Epithelial cell of esophagus (primary cell): ENCODE measurements at places on chromosomes 3 and 15.

DNA sequence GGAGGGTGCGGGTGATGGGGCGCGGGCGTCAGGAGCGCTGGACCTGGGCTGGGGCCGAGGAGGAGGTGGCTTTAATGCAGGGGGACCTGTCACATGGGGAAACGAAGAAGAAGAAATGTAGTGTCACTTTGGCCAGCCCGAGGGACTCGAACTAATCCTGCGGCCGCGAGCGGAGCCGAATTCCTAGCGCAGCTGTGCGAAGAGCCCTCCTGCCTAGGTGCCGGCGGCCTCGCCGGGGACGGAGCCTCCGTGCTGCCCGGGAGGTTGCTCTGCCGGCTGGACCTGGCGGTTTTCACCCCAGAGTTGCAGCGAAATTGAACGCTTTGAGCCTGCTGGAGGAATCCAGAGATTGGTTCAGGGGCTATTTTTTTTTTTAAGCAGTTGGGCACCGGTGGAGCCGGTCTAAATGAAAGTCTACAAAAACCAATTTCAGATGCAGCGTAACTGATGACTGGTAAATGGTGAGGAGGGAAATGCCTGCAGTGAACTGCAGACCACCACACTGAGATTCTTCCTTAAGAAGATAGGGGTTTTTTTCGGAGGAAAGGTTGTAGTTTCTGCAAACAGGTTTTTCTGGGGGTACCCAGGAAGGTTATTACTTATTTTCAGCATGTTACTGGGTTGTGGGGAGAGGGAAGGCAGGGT, 662 bp downstream of the TMEM108 start:
- peak; percentile 2 for DNase-seq

GRCh38 chr15:89396723-89397652, 62.4 kb upstream of the POLG start:
- no peak for DNase-seq

GRCh38 chr3:19065027-19065426, 83.3 kb upstream of the KCNH8 start:
- DNase-seq: no peak

DNA sequence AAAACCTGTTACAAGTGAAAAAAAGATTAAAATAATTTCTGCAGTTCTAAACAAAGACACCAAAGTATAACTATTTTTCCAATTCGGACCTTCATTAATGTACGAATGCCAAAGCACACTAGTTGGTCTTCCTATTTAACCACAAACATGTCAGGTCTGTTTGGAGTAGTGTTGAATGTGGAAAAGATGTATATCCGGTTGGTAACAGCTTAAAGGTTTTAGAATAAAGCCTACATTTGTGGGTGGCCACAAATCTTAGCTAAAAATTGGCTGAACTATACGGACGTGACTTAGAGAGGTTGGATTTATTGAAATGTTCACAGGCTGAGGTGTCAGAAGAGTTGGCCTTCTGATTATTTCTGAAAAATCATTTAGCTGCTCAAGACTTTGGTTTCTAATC, 78.4 kb downstream of the FSIP1 start:
- DNase-seq: no peak

- DNase-seq: no peak
Observed at GRCh38 chr3:46852334-46852720, 10.9 kb downstream of the MYL3 start.

DNA sequence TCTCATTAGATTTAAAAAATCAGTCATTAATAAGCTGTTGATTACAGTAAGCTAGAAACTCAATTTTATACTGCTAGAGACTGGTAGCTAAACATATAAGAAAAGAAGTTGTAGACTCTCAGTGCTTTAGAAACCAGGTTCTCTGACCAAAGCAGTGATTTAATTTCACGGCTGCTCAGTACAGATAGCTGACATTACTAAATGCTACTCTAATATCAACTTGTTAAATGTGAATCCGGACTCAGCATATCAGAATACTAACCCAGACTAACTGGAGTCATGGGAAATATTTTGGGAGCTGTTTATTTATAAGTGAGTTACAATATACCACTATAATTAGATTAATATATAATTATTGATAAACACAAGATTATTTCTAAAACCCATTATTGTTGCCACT, 80.4 kb downstream of the NEDD4 start:
- no peak for DNase-seq
